Heart left ventricle (tissue), 16 donors: ENCODE measurements at places on chromosomes 2 and 18. TPM values are rescaled to one million over a fixed set of nuclear protein-coding genes. Genes with fewer than 3 reads are reported as not detected.

PXDN gene
- 13.9 TPM for total RNA-seq

GRCh38 chr2:101790857-101791256, 93.3 kb downstream of the MAP4K4 start:
- peak; percentile 39 for DNase-seq

- no peak for DNase-seq
Observed at GRCh38 chr18:41922176-41922575, 32.9 kb upstream of the PIK3C3 start.

ERICH2 gene
- total RNA-seq, result not detected

DNA sequence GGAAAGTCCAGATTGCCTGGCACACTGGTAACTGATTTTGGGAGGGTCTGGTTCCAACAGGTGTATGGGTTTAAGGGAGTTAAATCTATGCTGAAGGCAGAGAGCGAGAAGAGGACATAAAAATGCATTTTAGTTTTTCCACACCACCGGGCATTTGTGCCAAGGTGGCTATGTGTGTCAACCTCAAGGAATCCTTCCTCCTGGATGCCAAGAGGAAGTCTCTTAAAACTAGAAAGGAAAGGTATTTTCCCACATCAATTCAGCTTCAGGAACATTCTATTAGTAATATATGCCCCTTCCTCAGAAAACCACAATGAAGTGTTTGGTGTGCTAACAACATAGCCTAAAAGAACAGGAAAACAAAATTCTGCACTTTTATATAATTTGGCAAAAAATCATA, 5.4 kb upstream of the GAREM1 start:
- no peak for DNase-seq

XIRP2 gene
- 714 TPM for total RNA-seq

- DNase-seq, result no peak
Observed at GRCh38 chr2:222842491-222843174, 18.2 kb upstream of the ACSL3 start.

BCL2 gene
- total RNA-seq, result 5.6 TPM

DNA sequence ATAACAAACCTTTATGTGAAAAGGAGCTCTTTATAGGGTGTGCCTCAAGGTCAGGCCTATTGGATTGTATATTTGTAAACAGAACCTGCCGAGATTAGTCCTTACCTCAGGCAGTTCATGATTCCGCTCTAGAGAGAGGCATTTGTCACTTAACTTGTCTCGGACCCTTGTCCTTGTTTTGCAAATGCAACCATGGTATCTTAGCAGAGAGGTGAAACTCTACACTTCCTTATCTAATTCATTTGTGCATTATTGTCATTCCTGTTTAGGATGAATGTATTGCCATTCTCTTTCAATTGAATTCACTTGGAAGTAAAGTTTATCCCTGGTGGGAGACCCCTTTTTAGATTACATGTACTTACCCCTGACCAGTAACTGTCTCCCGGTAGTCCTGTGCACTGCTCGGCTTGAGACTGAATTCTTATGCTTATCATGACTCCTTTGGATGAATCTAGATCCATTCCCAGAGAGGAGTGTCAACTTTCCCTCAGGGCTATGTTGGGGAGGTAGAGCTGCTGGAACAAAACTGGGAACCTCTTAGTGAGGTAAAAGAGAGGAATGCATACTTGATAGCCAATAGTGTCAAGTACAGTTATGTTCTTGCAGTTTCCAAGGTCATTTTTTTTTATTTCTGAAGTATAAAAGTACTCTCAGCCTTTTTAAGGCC, 46.6 kb downstream of the SGPP2 start:
- no peak for DNase-seq

SPAST gene
- total RNA-seq, result 11.0 TPM

- DNase-seq, result no peak
Observed at GRCh38 chr2:85642725-85643124, 25.3 kb downstream of the SFTPB start.

MGAT4A gene
- 19.3 TPM for total RNA-seq

DNA sequence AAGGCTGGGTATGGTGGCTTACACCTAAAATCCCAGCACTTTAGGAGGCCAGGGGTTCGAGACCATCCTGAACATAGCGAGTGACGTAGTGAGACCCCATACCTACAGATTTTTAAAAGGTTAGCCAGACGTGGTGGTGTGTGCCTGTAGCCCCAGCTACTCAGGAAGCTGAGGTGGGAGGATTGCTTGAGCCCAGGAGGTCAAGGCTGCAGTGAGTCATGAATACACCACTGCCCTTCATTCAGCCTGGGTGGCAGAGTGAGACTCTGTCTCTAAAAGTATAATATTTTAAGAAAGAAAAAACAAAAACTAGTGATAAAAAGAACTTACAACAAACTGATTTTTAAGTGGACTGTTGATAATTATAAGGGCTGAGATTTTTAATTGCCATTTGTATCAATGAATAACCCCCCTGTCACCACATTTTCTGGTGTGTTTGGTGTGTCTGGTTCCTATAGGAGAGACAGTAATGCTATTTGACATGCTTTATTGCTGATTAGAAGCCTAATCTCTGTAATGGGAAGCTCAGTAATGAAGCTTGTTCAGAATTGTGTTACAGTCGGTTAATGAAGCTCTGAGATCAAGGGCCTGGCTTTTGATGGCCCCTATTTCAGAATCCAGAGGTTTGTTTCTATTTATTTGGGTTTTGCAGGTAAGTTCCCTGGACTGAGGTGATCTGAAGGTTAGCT, 147.0 kb downstream of the NEDD4L start:
- no peak for DNase-seq

- no peak for DNase-seq
Observed at GRCh38 chr2:240319221-240319854, 116.1 kb upstream of the GPC1 start.

GRCh38 chr2:216710551-216711301, 15.4 kb upstream of the IGFBP5 start:
- DNase-seq, result no peak

- DNase-seq, result no peak
Observed at GRCh38 chr18:65610939-65611338, 139.9 kb upstream of the CDH7 start.

- no peak for DNase-seq
Observed at GRCh38 chr2:201678401-201678800, 20.0 kb downstream of the MPP4 start.

DNA sequence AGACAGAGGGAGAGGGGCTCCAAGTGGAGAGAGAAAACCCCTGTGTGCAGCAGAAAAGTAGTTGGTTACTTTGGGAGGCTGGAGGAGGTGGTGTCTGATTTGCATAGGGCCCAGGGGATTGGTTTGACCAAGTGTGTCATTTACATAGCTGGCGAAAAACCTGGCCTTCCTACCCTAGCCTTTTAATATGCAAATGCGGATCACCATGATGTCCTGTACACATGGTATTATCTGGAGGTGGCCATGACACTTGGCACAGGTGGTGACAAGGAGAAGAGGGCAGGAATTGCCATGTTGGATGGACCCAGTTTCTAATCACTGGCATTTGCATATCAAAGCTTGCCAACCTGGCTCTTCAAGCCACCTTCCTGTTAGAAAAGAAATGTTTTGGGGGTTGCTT, 120.8 kb upstream of the CHAC2 start:
- DNase-seq, result no peak

- no peak for DNase-seq
Observed at GRCh38 chr2:31404827-31405226, 9.7 kb downstream of the XDH start.

DNA sequence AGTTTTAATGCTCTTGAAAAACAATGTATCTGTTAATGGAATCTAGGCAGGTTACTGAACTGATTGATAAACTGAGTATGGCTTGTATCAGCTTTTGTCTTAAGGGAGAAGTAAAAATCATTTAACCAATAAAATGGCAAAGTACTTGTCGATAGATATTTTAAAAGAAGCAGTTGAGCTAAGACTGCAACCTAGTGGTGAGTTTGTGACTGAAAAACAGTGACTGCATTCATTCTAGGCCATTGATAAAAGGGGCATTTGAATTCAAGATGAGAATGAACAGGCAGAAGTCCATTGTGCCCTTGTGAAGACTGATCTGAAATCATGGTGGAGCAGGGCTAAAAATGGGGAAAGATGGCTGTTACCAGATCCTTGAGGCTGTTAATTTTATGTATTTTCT, 59.4 kb upstream of the MSTN start:
- no peak for DNase-seq

GRCh38 chr2:52222128-52222527, 1190.2 kb upstream of the NRXN1 start:
- no peak for DNase-seq

DSC2 gene
- 29.6 TPM for total RNA-seq
